Activated T-cell treated with anti-CD3 and anti-CD28 coated beads for 4 hours (primary cell): ENCODE measurements at places on chromosomes 16 and 17.

GRCh38 chr16:16033208-16033717 is 83.8 kb downstream of the ABCC1 start:
- no peak for DNase-seq

DNA sequence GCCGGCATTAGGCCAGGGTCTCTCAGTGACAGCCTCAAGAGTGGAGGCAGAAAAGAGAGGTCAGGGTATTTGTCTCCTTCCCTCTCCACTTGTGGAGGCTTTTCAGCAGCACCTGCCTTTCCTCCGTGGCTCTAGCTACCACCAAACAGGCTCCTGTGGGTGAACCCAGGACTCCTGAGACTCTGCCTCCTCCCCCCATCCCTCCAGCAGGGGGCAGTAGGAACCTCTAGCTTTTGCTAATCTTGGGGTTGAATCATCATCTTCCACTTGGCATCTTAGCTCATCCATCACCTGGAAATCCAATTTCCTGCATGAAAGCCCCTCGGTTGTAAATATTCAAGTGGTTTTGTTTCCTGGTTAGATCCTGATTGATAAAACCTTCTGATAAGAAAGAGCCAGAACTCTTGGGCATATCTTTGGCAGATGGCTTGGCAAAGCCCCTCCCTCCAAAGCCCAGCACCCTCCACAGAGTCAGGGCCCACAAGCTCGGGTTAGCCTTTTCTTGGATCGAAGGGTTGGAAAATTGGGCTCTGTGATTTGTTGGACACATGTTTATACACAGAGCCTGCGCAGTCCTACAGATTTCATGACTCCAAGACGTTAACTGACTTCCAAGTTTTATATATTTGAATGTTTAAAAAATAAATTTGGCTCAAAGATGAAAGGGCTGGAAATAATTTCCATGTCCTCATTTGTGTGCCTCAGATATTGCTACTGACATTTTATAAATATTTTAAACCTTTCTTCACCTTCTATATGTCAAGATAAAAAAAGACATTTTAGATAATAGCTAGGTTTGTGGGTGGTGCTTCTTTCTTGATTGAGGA is 322.1 kb downstream of the MAP2K4 start:
- no peak for DNase-seq

DNA sequence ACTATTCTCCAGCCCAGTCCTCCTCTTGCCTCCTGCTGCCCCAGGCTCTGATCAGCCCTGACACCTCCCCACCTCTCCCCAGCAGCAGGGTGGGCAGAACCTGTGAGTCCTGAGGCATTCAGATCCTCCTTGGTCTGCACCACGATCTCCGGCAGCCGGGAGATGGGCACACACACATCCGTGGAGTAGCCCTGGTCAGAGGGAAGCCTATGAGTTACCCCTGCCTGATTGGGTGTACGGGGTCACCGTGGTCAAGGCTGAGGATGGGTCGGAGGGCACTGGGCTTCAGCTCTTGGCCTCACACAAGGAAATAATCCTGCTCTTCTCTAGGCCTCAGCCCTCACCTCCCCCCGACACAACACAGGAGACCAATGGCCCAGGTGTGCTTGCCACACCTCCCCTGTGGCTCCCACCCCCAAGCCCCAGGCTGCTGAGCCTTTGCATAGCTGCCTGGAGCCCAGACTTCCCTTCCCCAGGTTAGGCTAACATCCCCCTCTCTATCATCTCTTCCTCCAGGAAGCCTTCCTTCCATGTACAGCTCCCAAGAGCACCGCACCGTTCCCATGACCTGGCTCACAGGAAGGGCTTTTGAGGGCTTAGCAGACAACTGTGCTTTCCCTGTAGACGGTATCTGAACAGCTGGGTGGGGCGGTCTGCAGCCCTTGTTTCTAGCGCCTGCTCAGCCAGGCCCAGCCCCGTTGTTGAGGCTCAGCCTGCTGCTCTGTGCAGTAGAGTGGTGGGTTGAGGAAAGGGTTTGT is 3.7 kb downstream of the LDHD start:
- no peak for DNase-seq

DNA sequence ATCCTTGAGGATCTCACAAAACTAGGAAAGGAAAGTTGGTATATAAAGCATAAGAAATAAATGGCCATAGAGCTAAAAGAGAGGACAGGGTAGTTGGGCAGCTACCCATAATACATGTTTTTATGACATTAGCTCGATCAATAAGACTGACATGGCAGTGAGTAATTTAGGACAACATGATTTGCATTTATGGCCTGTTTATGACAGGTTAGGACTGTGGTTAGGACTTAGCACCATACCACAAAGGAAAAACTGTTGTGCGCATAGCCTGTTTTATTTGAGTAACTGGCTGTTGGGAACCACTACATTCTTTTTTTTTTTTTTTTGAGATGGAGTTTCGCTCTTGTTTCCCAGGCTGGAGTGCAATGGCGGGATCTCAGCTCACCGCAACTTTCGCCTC is 18.0 kb upstream of the TRIM37 start:
- DNase-seq, result no peak

DNA sequence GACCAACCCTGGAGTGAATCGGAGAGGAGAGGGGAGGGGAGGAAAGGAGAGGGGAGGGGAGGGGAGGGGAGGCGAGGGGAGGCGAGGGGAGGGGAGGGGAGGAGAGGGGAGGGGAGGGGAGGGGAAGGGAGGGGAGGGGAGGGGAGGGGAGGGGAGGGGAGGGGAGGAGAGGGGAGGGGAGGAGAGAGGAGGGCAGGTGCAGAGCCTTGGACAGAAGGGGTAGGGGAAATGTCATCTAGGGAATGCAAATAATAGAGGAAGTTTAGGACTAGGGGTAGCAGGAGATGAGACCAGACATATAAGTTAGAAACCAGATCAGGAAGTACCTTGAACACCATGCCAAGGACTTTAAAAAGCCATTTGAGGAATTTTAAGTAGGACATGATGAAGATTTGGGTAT is 119.8 kb downstream of the RBFOX3 start:
- DNase-seq, result no peak

- no peak for DNase-seq
Measured at GRCh38 chr17:18157354-18157985, 26.2 kb upstream of the ALKBH5 start.

GRCh38 chr17:15403276-15403939 is 62.0 kb upstream of the TEKT3 start:
- no peak for DNase-seq

- no peak for DNase-seq
Measured at GRCh38 chr17:16444258-16444886, 29.0 kb downstream of the TRPV2 start.

GRCh38 chr17:34793231-34793908 is 167.9 kb downstream of the CCT6B start:
- no peak for DNase-seq

- no peak for DNase-seq
Measured at GRCh38 chr16:3598236-3598635, 13.2 kb downstream of the SLX4 start.

DNA sequence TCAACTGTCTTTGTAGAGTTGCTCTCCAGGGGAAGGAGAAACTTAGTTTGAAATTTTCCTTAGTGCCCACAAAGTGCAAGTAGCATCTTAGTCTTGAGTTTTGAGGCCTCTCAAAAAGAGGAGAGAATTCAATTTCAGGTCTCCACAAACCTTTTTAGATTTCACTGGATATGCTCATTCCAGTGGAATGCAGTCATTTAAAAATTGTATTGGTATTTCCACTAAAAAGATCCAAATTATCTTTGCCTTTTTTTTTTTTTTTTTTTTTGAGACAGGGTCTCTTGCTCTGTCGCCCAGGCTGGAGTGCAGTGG is 6.9 kb upstream of the FOXJ1 start:
- no peak for DNase-seq

- no peak for DNase-seq
Measured at GRCh38 chr17:63113167-63113566, 147.1 kb downstream of the TANC2 start.

GRCh38 chr16:72112452-72112792 is 18.8 kb downstream of the DHX38 start:
- DNase-seq, result no peak

DNA sequence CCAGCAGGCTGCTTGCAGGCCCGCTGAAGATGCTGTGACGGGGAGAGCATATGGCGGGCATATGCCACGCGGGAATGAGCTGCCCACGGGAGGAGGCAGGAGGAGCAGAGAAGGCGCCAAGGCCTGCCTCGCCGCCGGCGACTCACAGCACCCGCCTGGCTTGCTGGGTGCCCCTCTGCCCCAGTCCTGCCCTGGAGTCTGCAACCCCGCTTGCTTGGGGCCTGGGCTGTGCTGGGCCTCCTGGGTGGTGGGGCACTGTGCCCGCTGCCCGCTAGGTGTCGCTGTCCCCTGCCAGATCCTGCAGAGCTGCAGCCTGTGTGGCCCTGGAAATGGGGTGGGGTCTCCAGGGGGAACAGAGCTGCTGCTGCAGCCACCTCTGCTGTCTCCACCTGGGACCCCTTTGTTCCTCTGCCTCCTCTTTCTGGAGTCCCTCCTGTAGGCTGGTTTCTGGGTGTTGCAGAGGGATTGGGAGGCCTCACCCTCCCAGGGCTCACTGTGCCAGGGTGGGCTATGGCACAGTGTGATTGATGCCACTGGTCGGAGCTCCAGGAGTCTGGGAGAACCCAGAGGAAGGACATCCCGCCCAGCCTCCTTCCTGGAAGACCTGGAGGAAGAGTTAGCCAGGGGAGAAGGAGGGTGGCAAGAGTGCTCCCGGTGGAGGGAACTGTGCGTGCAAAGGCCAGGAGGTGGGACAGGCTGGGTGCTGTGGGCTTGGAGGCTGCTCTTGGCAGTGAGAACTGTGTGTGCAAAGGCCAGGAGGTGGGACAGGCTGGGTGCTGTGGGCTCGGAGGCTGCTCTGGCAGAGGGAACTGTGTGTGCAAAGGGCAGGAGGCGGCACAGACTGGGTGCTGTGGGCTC is 141.0 kb upstream of the CIBAR2 start:
- DNase-seq, result peak; percentile 47

DNA sequence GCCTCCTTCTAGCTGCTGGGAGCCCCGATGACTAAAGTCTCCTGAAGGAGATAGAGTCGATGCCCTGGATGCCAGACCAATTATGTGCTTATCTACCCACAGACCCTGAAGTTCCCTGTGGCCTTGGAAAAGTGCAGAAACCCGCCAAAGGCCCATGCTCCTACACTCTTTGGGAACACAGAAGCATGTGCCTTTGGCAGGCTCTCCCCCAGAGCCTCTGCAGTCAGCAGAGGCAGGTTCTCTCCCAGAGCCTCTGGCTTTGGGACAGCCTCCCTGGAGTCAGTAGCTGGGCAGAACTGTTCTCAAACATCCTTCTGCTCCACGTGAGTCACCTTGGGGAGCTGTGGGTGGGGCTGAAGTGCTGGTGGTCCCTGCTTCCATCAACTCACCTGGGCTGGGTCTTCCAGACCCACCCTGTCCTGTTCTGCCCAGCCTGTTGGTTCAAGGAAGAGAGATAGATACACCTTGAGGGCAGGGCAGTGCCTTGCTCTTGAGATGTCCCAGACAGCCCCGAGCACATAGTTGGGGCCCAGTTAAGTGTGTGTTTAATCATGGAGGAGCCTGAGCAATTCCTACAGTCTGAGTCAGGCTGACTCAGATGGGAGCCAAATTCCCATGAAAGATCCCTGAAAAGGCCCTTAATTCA is 3.2 kb upstream of the CDK5RAP3 start:
- DNase-seq, result no peak

DNA sequence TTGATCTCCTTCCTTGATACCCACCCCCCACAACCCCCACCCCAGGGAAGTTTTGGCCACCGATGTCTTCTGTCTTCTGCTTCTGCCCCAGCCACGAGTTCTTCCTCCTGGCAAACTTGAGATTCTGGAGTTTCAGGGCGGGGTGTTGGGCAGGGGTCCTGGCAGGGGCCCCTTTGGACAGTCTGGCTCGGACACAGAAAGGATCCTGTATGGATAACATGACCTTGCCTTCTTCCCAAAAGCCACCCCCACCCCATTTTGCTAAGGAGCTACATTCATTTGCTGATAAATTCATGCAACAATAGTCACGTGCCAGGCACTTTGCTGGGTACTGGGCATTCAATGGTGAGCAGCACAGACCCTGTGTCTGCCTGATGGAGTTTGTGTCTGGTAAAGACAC is 5.9 kb upstream of the COL1A1 start:
- DNase-seq, result no peak

- no peak for DNase-seq
Measured at GRCh38 chr17:79831265-79832217, 7.7 kb downstream of the CBX4 start.

DNA sequence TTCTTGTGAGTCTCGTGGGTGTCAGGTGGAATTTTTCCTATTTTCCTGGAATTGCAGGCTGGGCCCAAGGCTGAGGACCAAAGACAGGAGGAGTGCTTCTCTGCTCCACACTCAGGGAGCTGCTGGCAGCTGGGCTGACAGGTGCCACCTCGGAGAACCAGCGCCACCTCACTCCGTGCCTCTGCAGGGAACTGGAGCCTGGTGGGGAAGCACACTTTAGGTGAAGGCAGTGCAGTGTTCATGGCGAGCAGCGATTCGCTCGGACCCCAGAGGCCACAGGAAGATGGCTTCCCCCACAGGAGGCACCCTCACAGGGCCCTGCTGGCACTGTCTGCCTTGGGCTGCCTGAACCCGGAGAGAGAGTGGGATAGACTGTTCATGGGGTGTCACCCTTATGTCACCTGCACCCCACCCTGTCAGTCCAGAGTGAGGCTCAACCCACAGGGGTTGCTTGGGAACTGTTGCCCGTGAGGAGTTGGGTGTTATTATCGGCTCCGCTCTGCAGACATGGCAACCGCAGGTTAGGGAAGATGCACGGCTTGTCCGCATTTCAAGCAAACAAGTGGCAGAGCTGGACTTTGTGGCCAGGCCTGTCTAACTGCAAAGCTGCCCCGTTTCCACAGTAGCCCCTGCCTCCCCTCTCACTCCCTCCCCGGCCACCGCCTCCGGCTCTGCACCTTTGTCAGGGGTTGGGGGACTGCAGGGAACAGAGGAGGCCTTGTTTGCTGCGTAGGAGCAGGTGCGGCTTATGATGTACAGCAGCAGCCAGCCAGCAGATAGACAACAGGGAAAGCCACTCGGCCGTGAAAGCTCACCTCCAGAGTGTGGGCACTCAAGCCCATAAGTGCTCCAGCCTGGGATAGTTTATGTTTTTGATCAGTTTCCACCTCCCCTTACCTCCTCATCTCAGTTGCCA is 15.5 kb downstream of the TBC1D24 start:
- no peak for DNase-seq

DNA sequence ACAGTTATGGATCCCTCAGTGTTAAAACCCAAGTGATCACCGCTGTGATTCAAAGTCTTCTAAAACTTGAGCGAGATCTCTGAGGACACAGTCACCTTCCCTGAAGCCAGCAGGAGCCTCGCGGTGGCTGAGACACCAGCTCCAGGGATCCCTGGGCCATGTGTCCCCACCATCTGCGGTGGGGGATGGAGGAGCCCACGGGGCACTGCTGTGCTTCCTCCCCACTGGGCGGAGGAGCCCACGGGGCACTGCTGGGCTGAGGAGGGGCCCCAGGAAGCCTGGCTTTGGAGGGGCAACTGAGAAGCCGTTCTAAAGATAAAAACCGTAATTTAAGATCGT is 65.7 kb upstream of the METRNL start:
- no peak for DNase-seq
